CMK (cell line): ENCODE measurements at places on chromosomes 5 and 9.

DNA sequence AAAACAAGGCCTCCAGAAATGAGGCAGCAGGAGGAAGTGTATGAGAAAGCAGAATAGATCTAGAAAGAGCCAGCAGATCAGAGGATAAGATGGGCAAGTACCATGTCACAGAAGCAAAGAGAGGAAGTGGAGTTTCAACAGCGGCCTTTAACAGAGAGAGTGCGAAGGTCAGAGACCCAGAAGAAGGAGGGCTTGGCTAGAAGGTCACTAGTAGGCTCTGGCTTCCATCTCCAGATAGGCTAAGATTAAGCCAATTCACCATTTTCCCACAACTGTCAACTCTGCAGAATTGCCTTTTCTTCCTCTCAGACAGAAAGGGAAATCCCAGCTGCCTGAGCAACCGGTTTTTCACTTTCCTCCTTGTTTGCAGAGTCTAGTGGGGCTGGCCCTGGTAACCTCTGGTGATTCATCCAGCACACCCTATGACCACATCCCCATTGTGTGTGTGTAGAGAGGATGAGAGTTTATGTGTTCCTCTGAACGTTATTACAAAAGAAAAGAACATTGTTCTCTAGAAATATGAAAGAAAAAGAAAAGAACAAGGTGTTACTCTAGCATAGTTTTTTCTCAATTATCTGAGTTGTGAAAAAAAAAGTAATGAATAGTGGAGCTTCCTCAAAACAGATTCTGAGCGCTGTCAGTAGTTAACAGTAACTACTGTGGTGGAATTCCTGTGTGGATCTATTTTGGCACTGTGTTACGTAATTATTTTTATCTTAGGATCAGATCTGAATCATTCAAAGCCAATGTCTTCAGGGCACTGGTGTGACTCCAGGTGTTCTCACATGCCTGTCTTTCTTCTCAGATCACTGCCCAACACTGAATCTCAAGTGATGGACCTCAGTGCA, 220.4 kb downstream of the ARRDC3 start:
- no peak for DNase-seq

DNA sequence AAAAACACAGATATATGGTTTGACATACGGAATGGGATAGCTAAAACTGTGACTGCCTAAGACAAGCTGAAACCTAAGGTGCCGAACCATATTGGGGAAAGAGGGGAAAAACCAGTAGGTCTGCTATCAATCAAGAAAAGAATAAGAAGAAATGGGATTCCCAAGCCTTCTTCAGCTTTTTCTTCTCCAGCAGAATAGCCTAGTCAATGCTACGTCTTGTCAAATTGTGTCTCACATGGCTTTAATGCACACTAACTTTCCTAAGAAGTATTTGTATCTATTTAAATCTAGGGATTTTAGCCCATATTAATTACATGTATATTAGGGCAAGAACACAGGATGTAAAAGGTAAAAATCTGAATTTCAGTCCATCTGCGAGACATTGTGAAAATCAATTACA, 797 bp upstream of the FBXO38 start:
- DNase-seq = no peak

DNA sequence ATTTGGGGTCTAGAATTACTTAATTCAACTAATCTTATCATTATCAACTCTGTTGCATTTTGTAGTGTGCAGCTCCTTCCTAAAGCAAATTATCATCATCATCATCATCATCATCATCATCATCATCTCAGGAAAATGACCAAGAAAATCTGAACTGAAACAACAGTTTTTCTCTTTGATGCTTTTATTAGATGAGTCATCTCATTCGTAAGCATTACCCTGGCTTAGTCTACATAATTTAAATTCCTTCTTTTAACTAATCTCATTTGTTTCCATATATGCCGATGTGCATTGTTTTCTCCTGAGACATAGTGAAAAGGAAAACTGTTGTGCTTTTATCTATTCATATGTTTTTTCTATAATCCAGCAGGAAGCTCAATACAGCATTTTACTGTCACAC, 173.0 kb upstream of the PDE4D start:
- no peak for DNase-seq

DNA sequence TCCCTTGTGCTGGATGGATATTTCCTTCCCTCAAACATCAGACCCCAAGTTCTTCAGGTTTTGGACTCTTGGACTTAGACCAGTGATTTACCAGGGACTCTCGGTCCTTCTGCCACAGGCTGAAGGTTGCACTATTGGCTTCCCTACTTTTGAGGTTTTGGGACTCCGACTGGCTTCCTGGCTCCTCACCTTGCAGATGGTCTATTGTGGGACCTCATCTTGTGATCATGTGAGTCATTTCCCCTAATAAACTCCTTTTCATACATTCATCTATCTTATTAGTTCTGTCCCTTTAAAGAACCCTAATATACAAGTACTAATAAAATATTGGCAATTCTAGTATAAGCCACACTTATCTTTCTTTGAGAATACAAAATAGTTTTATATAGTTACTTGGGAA, 1078.9 kb downstream of the CDH12 start:
- DNase-seq = no peak

DNA sequence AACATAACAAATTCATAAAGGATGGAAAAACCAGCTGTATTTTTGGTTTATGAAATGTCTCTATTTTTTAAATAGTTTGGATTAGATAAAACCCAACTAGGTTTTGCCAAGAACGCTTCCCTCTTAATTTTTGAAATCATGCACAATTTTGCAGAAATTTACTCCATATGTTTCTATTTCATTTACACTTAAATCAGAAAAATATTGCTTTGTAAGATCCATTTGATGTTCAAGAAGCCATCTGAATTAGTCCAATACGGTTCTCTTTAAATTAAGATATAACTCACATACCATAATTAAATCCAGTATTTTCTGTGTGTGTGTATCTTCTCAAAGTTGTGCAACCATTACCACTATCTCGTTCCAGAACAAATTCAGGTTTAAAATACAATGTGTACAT, 78.6 kb upstream of the FBXL7 start:
- DNase-seq = no peak

DNA sequence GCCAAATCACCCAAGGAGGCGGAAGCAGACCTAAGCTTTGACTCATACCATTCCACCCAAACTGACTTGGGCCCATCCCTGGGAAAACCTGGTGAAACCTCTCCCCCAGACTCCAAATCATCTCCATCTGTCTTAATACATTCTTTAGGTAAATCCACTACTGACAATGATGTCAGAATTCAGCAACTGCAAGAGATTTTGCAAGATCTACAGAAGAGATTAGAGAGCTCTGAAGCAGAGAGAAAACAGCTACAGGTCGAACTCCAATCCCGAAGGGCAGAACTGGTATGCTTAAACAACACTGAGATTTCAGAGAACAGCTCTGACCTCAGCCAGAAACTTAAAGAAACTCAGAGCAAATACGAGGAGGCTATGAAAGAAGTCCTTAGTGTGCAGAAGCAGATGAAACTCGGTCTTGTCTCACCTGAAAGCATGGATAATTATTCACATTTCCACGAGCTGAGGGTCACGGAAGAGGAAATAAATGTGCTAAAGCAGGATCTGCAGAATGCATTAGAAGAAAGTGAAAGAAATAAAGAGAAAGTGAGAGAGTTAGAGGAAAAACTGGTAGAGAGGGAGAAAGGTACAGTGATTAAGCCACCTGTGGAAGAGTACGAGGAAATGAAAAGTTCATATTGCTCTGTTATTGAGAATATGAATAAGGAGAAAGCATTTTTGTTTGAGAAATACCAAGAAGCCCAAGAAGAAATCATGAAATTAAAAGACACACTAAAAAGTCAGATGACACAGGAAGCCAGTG, 15.8 kb upstream of the TTC23L start:
- DNase-seq = no peak

DNA sequence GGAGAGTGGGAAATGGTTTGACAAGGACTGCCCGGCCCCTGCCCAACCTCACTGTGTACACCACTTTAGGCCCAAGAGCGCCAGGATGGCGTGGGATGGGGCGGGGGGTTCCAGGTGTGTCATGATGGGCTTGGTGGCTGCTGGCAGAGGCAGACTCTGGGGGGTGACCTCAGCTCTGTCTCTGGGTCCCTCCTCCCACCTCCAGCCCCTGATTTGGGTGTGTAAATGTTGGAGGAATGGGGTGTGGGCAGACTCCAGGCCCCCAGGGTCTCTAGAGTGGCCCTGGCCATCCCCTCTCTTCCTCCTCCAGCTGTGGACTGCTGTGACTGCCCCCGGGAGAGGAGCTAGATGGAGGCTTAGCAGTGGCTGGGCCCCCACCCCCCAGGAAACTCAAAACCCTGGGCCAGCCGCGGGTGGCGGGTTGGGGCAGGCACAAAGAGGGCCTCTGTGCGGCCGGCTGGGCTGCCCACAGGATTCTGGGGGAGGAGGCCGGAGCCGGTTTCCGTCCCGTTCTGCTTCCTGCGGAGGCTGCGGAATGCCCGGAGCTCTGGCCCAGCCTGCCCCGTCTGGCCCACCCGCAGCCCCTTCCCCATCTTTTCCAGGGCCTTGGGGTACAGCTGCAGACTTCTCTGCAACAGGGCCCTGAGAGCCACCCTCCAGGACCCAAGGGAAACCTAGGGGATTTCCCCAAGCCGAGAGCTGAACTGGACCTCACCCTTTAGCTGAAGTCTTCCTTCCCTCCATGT, 23.1 kb downstream of the CXXC5 start:
- DNase-seq = peak; percentile 71

DNA sequence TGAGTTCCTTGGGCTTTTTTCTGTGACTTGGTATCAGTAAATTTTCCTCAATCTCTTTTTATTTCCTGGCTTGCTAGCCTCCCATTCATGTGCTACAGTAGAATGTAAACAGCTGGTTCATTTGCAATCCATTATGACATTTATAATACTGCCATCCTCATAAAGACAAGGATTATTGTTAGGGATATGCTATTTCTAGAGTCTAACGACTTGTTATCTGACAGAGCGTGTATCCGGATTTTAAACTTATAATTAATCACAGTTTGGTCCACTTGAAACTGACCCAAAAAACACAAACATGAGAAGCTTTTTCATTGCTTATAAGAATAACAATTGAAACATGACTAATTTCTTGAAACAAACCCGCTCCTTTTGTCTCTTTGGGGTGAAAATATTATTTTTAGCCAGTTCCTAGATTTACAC, 585.8 kb downstream of the TLE4 start:
- no peak for DNase-seq

- no peak for DNase-seq
Observed at GRCh38 chr9:32704343-32704742, 68.9 kb upstream of the TAF1L start.

DNA sequence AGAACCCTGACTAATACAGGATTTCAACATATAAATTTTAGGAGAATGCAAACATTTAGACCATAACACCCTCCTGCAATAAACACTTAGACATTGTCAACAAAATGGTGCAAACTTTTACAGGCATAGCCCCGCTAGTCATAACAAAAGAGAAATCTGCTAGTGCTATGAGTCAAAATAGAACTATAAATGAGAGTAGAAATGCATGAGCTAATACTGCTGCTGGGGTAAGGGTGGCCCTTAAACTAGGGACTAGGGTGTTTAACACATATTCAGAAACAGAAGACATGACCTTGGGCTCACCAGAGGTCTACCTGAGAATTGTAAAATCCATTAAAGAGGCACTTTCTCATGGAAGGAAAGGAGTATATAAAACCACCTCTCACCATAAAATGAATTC, 131.6 kb downstream of the TLR4 start:
- no peak for DNase-seq

DNA sequence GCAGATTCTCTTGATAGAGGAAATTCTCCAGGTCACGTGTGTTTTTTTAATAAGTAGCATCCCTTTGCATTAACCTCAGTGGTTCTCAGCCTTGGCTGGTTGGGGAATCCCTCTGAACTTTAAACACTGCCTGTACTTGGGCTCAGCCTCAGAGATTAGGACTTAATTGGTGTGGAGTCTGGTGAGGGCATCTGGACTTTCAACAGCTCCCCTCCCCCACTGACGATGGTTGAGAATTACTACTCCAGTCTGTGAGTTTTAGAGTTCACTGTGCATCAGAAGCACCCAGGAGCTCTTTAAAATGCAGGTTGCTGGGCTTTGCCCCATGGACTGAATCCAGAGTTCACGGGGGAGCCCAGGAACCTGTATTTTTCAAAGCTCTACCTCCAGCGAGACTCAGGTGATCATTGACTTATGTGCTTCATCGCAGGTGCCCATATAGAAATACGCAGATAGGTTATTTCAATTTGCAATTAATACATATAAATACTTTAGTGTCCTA, 71.4 kb downstream of the DAPK1 start:
- DNase-seq = no peak

- no peak for DNase-seq
Observed at GRCh38 chr9:115461280-115461679, 343.3 kb upstream of the TNC start.

DNA sequence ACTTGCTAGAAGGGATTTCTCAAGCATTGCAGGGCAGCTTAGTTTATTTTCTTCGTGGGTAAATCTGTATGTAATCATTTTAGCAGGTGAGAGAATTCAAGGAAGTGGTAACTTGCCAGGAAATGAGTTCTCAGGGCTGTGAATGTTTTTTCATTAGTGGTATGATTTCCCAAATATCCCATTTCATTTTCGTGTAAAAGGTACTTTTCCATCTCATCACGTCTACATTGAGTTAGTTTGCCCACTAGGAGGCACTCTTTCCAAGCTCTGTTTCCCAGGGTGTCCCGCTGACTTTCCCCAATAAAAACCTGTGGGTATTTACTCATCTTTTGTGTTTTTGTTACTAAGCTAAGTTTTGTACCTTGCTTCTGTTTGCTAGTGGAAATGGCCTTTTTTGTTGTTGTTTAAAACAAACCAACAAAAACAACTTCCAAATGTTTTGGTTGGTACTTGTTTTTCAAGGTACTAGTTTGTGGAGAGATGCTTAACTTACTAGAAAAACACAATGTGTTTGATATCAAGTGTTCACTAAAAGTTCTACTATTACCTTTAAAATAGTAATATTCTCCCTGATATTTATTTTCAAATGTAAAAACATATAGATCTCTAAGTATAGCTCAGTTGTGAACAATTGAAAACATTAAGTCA, 373.6 kb downstream of the ADGRV1 start:
- peak; percentile 2 for DNase-seq

GRCh38 chr5:66976108-66976507, 220.5 kb downstream of the CD180 start:
- DNase-seq = no peak
